Heart left ventricle (tissue), 16 donors: ENCODE measurements at places on chromosomes 1 and 21.

DNA sequence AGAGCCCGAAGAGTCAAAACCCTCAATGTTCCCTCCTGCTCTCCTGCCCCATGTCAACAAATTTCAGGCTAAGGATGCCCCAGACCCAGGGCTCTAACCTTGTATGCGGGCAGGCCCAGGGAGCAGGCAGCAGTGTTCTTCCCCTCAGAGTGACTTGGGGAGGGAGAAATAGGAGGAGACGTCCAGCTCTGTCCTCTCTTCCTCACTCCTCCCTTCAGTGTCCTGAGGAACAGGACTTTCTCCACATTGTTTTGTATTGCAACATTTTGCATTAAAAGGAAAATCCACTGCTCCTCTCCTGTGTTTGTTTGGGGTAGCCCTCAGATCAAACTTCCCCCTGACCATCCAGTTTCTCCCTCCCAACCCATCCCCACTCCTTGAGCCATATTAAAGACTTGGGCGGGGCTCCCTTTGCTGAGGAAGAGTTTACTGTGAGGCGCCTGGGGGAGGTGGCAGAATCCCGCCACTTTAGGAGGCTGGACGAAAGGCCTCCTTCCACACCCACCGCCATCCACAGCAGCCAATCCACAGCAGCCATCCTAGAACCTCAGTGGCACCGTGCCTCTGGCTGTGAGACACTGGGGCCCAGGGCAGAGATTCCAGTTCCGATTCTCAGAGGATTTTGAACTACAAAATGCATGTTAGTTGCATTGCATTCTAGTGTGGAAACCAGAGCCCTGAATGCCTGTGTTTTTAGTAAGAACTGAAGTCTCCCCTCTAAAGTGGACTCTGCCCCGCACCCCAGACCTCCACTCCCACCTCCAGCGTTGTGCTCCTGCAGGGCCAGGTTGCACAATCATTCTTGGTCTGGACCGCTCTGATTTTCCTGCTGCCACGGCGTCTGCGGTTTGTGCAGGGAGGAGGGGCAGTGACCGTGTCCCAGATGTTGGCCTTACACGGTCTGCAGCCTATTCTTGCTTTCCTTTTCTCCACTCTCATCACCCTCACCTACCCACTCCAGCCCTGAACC, 3.0 kb downstream of the OLFML3 start:
- DNase-seq: peak; percentile 57

GRCh38 chr1:5552787-5553484, 439.3 kb downstream of the NPHP4 start:
- DNase-seq: no peak

DNA sequence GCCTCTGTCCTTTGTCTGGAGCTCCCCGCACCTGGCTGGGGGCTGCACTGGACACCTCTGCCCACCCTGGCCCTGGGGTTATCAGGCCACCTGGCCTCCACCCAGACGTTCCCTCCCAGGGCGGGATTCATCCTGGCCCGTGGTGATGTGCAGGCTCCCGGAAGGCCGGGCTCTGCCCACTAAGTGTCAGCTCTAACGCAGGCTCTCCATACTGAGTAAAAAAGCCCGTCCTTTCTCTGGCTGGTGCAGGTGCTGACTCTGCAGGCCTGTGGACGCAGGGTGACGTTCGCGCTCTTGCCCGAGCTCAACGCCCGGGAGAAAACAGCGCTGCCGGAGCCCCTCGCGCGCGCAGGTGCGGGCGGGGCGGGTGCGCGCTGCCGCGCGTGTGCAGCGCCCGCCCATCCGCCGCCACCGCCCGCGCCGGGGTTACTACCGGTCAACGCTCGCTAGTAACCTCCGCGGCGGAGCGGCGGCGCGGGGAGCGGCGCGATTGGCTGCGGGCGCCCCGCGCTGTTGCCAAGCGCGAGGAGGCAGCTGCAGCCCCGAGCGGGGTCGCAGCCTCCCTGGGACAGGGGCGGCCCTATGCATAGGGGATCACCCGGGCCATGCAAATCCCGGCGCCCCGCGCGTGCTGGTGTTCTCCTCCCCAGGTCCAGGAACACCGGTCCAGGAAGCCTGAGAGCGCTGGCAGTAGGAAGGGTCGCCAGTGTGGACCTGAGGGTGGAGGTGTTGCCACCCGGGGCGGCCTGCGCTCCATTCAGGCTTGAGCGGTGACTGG, 15.7 kb downstream of the ABCG1 start:
- DNase-seq: peak; percentile 88

GRCh38 chr1:185514311-185514710, 197.3 kb upstream of the IVNS1ABP start:
- DNase-seq: no peak

DNA sequence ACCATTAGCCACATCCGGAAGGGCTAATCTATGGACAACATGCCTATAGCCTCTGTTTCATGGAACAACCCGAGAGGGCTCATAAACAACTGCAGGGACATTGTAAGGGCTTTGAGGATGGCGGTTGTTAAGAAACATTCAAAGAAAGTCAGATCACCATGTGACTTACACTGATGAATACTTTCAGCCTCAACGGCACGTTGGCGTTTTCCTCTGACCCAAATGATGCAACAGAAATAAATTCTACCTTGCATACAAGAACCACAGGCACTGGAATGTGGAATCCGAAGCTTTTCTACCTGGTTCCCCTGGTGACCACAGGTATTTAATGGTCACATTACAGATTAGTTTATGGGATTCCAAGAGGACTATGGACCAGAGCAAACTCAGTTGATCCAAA, 107.0 kb downstream of the CLIC6 start:
- DNase-seq: no peak
